Karpas-422 (cell line): ENCODE measurements at places on chromosomes 2 and 18. TPM values are rescaled to one million over a fixed set of nuclear protein-coding genes. Genes with fewer than 3 reads are reported as not detected.

DNA sequence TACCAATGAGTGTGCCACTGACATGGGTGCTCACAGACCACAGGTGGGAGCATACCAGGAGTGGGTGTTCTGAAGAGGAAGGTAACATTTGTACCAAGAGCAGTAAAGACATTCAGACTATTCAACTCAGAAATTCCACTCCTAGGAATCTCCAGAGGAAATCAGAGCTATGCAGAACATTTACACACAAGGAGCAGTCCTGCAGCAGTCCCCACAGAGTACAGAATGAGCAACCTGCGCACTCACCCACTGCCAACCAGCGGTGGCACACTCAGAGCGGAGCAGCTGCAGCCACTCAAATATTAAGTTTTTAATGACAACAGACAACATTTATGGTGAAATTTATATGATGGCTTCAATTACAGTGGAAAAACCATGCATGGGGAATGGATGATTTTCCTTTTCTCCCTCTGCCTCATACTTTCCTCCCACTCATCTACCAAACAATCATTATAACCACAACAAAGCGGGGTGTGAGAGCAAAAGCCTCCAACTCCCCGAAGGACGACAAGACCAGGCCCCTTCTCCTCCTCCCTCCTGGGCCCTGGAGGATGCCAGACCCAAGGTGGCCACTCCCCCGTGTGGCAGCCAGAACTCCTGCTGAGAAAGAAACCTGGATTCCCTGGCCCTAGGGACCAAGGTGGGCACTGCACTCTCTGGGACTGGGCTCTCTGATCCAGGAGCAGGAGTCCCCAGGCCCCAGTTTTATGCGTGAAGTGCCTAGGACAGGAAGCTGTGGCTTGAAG is 5.4 kb downstream of the HS6ST1 start:
- DNase-seq = no peak

GRCh38 chr2:105384861-105385260 is 14.0 kb downstream of the FHL2 start:
- no peak for DNase-seq

Gene VWC2L
- total RNA-seq = not detected in 2 replicates

Gene ANKRD36B
- 69.9 and 79.2 TPM in 2 replicates for total RNA-seq

- DNase-seq = no peak
These were observed 131.4 kb upstream of the ID2 start for GRCh38 chr2:8550481-8550880.

DNA sequence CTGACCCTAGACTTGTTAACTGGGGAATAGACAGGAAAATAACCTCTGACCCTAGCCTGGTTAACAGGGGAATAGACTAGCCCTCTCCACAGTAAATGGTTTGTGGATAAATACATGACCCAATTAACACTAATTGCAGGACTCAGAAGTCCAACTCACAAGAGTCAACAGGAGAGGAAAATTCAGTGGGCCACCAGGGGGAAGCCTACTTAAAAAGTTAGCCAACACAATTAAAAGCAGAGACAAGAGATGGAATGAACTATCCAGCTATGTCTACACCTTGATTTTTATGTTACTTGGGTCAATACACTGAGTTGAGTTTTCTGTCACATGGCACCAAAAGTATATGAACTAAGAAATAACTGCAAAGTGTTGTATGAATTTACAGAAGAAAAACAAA is 158.8 kb upstream of the SLC39A10 start:
- DNase-seq = peak; percentile 82

GRCh38 chr2:143205106-143205764 is 76.0 kb downstream of the ARHGAP15 start:
- DNase-seq = peak; percentile 58

DNA sequence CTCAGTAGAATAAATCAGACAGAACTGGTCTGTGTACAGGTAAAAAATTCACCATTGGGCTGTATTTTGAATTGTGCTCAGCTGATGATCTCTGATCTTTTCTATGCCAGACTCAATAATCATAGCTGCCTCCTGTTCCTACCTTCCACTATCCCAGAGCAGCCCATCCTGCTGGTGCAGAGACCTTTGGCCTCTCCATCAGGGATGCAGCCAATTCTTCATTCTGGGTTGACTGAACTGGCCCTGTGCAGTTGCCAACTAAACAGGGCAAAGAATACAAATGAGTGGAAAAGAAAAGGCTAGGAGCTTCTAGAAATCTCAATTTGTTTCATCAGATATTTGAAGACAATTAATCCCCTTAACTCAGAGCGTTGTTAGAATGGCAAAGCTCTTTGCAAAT is 1781.3 kb upstream of the CELF4 start:
- DNase-seq = no peak

Gene POMC
- 0.45 TPM in 1 of 2 replicates, not detected in the other for total RNA-seq

DNA sequence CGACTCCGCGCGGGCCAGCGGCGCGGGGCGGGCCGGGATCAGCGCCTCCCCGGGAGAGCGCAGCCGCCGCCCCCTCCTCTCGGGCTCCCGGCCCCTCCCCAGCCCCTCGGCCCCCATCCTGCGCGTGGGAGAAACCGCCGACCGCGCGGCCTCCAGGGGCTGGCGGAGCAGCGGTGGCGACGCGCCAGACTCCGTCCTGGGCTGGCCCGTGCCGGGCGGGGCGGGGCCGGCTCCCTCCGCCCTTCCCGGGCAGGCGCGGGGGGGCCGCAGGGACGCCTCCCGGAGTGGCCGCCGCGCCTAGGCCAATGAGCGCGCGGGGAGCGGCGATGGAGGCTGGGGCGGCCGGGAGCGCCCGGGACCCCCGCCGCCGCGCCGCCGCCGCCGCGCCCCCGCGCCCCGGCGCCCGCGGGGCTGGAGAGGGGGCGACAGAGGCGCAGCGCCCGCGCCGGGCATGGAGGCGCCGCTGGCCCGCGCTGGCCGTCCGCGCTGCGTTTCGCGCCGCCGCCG is 49.1 kb downstream of the KCNIP3 start:
- DNase-seq = no peak

DNA sequence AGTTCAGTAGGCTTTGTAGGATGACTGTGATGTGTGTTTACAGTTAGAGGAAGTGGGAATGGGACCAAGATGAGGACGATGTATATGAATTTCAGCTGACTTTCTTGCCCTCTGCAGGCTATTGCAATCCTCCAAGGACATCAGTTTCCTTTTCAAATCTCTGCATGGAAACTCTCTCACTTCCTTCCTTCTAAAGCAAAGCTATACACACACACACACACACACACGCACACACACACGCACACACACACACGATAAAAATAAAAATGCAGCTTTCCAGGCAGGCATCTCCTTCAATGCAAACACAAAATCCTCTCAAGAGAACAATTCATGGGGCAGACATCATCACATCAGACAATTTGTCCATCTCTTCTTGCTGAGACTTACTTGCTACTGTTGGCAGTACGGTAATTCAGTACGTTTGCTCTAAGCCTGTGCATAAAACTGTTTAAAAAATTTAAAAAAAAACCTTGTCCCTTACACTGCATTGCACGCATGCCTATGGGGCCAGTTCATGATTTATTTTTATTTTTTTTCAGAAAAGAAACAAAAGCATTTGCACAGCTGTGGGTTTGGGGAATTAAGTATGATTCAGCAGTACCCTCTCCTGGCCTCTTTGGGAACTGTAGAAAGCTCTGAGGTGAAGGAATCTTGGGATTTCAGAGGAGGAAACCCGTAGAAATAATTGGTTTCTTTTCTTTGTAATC is 27.1 kb upstream of the ICOS start:
- peak; percentile 49 for DNase-seq

DNA sequence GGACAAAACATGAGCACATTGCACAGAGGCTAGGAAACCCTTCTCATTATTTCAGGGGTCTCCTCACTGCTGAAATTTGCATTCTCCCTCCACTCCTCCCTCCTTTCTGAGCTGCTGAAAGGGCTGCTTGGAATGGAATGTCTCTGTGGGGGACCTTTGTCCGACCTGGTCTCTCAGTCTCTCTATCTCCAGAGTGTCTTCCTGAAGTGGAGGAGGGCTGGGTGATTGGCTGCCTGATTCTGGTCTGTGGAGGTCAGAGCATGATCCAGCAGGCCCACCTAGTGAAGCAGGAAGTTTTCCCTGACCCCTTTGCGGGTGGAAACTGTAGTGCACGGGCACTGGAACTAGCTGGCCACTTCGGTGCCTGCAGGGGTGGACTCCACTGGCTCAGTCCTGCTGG is 560.5 kb upstream of the HS6ST1 start:
- DNase-seq = no peak

GRCh38 chr2:168155046-168155445 is 92.3 kb downstream of the STK39 start:
- no peak for DNase-seq

- DNase-seq = no peak
These were observed 64.7 kb upstream of the SLC8A1 start for GRCh38 chr2:40516604-40517003.

Gene CHRNG
- total RNA-seq = not detected in 2 replicates

GRCh38 chr18:42426496-42427015 is 471.5 kb downstream of the PIK3C3 start:
- DNase-seq = no peak

DNA sequence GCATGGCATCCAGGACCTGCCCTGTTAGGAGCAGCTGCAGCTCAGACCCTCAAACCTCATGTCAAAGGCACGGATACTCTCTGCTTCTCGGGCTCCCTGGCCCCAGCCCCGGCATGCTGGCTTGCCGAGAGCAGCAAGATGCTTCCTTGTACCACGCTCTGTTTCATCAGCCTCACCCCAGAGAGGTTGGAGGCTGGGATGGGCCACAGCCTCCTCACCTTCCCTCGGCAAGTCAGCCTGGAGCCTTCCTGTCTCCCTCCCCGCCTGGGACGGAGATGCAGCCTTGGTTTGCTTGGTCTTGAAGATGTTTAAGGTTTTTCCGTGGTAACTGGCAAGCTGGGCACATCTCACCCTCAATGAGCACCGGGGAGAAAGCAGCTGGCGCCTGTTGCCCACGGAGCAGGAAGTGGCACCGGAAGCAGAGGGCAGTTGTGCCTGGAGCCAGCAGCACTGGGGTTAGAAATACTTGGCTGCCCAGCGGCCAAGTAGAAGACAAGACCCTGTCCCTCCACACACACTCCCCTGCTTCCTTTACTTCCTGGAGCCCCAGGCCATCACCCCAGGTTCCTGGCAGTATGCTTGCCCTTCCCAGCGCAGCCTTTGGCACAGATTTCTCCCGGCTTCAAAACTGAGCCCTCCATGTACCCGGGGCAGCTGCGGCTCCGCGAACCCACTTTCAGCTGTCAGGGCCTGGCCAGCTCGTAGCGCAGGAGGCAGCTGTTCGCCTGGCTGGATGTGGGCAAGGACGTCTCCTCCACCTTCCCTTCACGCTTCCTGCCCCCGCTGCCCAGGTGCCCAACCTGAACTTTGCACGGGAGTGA is 17.4 kb downstream of the FBLN7 start:
- no peak for DNase-seq

DNA sequence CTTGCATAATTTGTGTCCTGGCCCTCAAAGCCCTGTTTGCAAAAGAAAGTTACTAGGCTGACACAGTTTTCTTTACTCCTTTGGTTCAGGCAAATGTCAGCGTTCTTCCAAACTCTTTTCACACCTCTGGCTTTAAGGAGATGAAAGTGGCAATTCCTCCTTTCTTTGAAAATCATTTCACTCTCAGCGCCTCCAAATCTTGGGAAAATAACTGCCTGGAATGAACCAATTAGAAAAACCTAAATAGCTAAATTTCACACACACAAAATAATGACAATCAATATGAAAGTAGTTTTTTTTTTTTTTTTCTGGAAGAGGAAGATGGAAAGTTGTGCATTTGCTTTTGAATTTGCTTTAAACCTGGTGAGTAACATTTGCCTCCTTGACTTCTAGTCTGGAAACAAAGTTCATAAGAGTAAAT is 1.7 kb downstream of the MEIS1 start:
- no peak for DNase-seq

Gene CROCC2
- not detected in 2 replicates for total RNA-seq

Gene WIPF1
- 46.8 and 62.6 TPM in 2 replicates for total RNA-seq

GRCh38 chr2:184371641-184372040 is 226.7 kb upstream of the ZNF804A start:
- no peak for DNase-seq

Gene SLC38A11
- not detected in 2 replicates for total RNA-seq

- DNase-seq = no peak
These were observed 1079.5 kb upstream of the CELF4 start for GRCh38 chr18:38644875-38645641.

DNA sequence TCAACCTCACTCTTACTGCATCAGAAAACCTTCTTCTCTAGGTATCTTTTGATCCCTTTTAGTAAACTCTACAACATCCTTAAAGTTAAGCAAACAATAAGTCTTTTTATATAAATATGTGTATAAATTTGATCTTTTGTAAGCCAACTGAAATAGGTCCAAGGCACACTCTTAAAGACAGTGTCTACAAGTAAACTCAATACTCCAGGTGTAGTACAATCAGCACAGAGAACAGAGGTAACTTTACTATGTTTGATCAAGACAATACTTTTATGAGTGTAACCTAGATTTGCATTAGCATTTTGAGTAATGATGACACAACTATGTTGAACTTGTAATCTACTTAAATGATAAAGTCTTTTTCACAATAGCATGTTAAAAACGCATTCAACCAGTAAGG is 593.1 kb upstream of the CHAC2 start:
- DNase-seq = no peak

DNA sequence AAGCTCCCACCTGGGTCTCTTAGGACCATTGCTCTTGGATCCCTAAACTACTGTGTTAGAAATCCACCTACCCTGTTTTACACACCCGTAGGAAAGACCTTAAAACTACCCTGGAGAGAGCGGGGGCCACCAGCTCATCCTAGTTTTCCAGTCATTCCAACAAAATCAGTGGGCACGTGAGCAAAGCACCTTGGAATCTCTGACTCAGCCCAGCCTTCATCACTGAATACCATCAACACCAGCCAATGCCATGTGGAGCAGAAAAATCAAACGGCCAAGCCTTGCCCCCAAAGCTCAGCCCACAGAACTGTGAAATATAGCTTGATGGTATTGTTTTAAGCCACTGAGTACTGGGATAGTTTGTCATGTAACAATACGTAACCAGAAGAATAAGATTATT is 449.7 kb upstream of the CHAC2 start:
- DNase-seq = no peak

DNA sequence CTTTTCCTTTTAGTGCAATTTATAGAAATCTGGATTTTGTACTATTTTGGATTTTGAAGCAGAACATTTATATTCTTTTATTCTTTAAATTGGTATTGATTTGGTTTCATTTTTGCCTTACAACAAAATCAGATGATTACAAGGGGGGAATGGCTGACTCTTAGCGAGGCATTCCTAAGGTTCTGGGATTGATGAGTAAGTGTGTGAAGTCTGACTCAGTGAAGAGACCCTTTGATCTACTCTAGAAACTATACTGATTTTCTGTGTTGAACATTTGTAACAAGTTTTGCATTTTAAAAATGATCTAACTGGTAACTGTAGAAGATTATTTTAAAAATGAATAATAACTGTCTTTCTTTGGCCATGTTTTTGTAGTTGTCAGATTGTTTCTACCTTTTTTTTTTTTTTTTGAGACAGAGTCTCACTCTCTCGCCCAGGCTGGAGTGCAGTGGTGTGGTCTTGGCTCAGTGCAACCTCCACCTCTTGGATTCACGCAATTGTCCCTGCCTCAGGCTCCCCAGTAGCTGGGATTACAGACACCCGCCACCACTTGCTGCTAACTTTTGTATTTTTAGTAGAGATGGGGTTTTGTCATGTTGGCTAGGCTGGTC is 48.7 kb downstream of the TTC39C start:
- no peak for DNase-seq
